ENCODE measurements at places on chromosomes 3 and 15.

DNA sequence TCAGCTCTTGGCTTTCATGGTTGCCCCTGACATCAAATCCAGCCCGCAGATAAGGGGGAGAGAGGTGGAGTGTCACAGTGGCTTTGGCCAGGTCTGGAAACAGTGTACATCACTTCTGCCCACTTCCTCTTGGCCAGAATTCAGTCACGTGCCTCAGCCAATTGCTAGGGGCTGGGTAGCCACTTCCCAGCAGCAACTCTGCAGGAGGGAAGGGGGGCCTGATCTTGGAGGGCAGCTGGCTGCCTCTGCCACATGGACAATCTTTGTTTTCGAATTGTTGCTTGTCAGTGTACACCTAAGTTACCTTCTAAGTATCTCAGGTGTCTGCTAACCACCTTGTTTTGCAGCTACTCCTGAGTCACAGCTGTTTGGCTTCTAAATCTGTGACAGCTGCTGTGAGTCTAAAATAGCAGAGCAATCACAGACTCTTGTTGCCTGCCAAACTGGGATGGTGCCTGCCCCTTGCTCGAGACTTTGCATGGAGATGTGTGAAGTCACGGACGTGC, 41.0 kb upstream of the LIMD1 start:
- peak; percentile 30 for DNase-seq

- DNase-seq = no peak
These were observed 127.1 kb downstream of the FMN1 start for GRCh38 chr15:33067456-33067855.

- DNase-seq = no peak
These were observed 7.1 kb downstream of the CELSR3 start for GRCh38 chr3:48655606-48656005.

DNA sequence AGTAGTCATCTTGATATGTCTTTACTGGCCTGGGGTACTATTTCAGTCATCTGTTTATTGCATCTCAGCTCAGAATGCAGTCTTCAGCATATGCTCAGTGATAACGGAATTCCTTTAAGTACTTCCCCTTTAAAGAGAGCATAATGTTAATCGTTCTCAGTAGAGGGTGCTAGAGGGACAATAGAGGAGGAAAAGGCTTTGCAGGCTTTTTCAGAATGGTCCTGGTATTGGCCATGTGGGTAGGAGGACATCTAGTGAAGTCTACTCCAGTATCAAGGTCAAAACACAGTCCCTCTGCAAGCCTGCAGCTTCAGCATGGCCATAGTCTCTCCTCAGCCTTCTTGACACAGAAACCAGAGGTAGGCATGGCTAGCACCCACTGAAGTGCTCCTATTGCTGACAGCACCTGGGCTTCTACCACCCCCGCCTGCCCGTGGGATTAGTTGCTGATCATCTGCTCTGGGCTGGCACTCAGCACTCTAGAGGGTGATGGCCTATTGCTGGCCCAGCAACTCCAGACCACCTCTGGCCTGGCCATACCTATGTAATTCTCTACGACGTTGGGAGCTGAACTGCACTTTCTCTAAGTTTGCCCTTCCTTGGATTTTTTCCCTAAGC, 65.4 kb downstream of the KCNH8 start:
- DNase-seq = no peak

GRCh38 chr3:94778814-94779494, 716.1 kb downstream of the NSUN3 start:
- DNase-seq = no peak

- no peak for DNase-seq
These were observed 424.8 kb downstream of the LPP start for GRCh38 chr3:188578576-188579363.

- peak; percentile 33 for DNase-seq
These were observed 176.5 kb upstream of the LYSMD4 start for GRCh38 chr15:99909592-99910295.

- DNase-seq = no peak
These were observed 8.4 kb downstream of the SNX4 start for GRCh38 chr3:125511420-125512118.

DNA sequence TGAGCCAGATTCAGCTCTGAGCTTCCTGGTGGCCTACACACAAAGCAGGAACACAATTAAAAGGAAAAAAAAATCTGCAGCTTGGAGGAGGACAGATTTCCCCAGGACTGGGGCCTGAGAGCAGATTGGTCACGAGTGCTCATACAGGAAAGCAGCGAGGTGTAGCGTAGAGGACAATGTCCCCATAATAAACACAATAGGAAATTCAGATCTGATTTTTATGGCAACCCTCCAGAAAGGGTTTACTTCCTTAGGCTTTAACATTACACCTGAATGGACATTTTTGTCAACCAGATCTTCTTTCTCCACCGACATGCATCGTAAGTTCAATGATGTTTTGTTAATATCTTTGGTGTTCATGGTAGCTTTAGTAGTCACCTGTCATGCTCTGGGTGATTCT, 23.3 kb downstream of the SLC6A20 start:
- DNase-seq = no peak

DNA sequence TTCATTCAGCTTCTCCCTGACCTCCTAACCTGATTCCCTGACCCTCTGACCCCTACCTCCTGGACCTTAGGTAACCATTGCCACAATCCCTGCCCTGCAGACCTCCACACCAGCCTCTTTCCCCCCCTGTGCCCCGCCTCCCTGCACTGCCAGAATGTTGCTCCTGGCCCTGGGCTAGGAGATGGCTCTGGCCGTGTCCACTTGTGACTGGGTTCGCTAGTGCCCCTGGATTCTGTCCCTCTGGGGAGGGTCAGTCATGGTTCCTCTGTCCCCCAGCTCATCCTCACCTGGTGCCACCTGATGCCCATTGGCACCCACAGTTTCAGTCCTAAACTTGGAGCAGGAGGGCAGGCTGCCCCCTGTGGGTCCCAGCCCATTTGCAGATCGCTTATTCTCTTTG, 56.2 kb upstream of the PRR23E start:
- no peak for DNase-seq

Data from GM20000 (cell line).